MCF 10A (cell line): ENCODE measurements at places on chromosomes 11 and 22. TPM values are rescaled to one million over a fixed set of nuclear protein-coding genes. Genes with fewer than 3 reads are reported as not detected.
A peak's percentile ranks its signal among the peaks of the same experiment; 100 is the strongest.

DNA sequence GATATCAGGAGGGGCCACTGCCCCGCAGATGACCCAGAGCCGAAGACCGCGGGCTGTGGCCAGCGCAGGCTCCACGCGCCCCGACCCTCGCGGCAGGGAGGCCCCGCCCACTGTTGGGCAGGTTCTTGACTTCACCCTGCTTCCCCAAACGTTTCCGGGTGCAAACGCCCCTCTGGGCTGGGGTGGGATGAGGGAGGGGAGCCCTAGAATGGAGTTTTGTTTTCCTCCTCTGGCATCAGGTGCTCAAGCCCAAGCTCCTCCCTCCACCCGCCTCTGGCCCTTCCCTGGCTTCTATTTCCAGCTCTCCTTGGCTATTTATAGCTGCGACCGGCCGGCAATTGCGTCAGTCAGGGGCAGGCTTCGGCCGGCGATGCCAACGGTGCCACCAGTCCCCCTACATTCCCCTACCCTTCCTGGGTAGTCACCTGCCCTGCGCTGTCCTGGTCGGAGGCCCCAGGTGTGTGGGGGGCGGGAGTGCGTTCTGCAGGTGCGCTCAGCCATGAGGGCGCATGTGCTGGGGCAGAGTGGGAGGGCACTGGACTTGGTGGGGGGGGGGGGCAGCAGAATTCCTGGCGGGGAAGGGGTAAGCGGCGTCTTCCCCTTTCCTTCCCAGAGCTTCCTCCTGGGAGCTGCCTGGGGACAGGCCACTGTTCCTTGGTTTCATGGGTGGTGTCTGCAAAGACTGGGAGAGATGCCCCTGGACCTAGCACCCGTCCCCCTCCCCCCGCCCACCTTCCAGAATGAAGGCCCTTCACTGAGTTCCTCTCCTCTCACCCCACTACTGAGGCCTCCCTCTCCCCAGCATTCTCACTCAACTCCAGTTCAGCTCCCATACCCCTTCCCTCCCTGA is 23.6 kb downstream of the DUSP8 start:
- H3K4me3 ChIP-seq = peak overlapping the region; percentile 49
- H3K27ac ChIP-seq = no peak overlapping the region
- H3K4me1 ChIP-seq = no peaks in the 10 kb centered on the region
- no peaks in the 10 kb centered on the region for H3K27me3 ChIP-seq

- no peaks in the 10 kb centered on the region for H3K27me3 ChIP-seq
- H3K4me1 ChIP-seq = peaks cover 18% of the 10 kb centered on the region
- H3K27ac ChIP-seq = peak overlapping the region; percentile 70
- no peak for DNase-seq
Observed at GRCh38 chr11:118398791-118399559, 2.4 kb upstream of the ATP5MG start.

Gene TRIM48
- total RNA-seq = not detected in 2 replicates

- H3K4me1 ChIP-seq = no peaks in the 10 kb centered on the region
- DNase-seq = no peak
- no peak overlapping the region for H3K4me3 ChIP-seq
- no peak overlapping the region for H3K27ac ChIP-seq
Observed at GRCh38 chr11:25737071-25737675, 594.8 kb upstream of the ANO3 start.

- no peaks in the 10 kb centered on the region for H3K36me3 ChIP-seq
- H3K4me1 ChIP-seq = peaks cover 6% of the 10 kb centered on the region
- no peak overlapping the region for H3K4me3 ChIP-seq
Observed at GRCh38 chr11:107183953-107184352, 165.7 kb upstream of the GUCY1A2 start.

DNA sequence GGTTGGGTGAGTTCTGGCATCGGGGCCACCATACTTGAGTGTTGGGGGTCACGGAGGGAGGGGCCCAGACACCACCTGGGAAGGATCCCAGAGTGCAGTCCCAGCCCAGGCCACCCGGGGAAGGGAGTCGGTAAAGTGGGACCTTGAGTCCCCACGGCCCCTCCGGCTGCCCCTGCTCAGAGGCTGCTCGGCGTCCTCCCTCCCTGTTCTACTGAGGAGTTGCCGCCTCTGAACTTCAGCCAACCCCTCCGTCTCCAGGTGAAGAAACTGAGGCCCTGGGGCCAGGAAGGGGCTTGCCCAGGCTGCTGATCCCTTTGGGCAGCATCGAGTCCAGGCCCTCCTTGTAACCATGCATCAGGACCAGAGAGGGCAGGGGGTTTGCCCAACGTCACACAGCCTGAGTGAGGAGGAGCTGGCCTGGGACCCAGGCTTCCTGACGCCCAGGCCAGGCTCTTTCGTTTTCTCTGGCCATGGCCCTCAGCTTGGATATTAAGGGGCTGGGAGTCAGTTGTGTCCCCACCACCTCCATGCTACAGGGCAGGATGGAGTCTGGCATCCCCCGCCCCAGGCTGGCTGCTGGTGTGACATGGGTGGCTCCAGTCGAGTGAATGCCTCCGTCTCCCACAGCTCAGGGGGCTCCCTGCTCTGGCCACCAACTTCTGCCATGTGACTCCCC is 1.3 kb downstream of the PARVG start:
- H3K27ac ChIP-seq = no peak overlapping the region
- no peak for DNase-seq
- no peak overlapping the region for H3K4me3 ChIP-seq

DNA sequence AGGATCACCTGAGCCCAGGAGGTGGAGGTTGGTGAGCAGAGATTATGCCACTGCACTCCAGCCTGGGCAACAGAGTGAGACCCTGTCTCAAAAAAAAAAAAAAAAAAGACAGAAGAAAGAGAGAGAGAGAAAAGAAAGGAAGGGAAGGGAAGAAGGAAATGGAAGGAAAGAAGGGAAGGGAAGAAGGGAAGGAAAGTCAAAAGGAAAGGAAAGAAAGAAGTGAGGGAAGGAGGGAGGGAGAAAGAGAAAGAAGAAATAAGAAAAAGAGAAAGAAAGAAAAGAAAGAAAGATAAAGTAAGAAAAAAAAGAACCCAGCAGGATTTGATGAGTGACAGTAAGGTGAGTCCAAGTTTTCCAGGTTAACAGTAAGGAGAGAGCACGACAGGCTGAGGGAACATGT is 19.6 kb downstream of the WBP2NL start:
- H3K36me3 ChIP-seq = peaks cover 5% of the 10 kb centered on the region
- H3K4me1 ChIP-seq = no peaks in the 10 kb centered on the region
- DNase-seq = no peak
- no peak overlapping the region for H3K27ac ChIP-seq

Gene ZW10
- 14.7 and 14.9 TPM in 2 replicates for total RNA-seq

- H3K4me1 ChIP-seq = peaks cover 57% of the 10 kb centered on the region
- H3K27me3 ChIP-seq = no peaks in the 10 kb centered on the region
- DNase-seq = no peak
- H3K4me3 ChIP-seq = peak overlapping the region; percentile 96
- peak overlapping the region; percentile 89 for H3K27ac ChIP-seq
Observed at GRCh38 chr11:65899356-65900124, 648 bp downstream of the FOSL1 start.

DNA sequence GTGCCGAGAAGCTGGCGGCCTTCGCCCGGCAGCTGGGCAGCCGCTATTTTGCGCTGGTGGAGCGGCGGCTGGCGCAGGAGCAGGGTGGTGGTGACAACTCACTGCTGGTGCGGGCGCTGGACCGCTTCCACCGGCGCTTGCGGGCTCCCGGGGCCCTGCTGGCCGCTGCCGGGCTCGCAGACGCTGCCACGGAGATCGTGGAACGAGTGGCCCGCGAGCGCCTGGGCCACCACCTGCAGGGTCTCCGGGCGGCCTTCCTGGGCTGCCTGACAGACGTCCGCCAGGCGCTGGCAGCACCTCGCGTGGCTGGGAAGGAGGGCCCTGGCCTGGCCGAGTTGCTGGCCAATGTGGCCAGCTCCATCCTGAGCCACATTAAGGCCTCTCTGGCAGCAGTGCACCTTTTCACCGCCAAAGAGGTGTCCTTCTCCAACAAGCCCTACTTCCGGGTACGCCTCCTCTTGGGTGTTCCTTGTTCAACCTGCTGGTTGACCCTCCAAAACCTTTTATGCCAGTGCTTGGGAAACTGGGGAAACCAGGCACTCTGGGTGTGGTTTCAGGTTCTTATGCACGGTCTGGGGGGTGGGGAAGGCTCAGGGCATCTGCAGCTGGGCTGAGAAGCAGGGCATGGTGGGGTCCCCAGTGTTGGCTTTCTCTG is 3.1 kb upstream of the TM7SF2 start:
- no peak for DNase-seq
- H3K4me1 ChIP-seq = peaks cover 11% of the 10 kb centered on the region
- no peak overlapping the region for H3K4me3 ChIP-seq
- H3K27me3 ChIP-seq = no peaks in the 10 kb centered on the region
- peaks cover 26% of the 10 kb centered on the region for H3K36me3 ChIP-seq

- DNase-seq = no peak
- H3K36me3 ChIP-seq = no peaks in the 10 kb centered on the region
- no peak overlapping the region for H3K4me3 ChIP-seq
Observed at GRCh38 chr22:22536916-22537315, 16.8 kb upstream of the ZNF280A start.

DNA sequence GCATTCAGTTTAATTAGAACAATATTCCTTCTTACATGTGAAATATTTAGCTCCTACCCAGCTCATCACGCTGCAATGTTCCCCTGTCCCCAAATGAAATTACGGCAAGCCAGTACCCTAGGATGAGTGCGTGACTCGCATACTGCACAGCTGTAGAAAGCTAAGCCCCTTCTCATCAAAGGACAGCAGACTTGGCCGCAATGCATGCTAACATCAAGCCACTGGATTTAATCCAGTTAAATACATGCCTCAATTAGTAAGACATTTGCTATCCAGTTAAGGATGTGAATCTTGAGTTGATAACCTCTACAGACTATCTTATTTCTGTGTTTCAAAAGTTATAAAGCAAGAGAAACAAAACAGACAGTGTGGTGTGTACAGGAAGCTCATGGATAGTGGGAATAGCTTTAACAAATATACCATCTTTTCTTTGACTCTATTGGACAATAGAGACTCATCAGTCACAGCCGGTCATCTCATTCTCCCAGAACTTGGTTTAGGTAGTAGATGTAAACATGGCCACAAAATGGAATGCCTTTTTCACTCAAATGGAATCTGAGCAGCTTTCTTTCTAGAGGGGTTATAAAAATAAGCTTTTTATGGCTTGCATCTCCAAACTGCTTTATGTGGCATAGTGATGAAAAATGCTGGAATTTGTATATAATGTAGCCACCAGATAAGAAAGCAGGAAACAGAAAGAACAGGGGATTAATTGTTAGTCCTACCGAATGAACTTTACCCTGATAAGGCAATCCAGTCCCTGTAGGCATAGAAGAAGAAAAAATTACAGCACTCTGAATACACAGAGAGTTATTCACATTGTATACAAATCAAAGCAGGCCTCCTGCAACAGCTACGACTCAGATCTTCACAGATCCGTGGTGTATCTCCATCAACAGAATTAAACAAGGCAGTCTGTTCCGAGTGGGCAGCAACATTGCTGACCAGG is 224.1 kb downstream of the CADM1 start:
- H3K36me3 ChIP-seq = no peaks in the 10 kb centered on the region
- no peak overlapping the region for H3K4me3 ChIP-seq
- no peak overlapping the region for H3K27ac ChIP-seq
- peaks cover 47% of the 10 kb centered on the region for H3K27me3 ChIP-seq

Gene SHISAL1
- 1.6 and 3.7 TPM in 2 replicates for total RNA-seq

- no peaks in the 10 kb centered on the region for H3K27me3 ChIP-seq
- H3K4me1 ChIP-seq = peaks cover 8% of the 10 kb centered on the region
- peaks cover 20% of the 10 kb centered on the region for H3K36me3 ChIP-seq
- H3K4me3 ChIP-seq = no peak overlapping the region
Observed at GRCh38 chr22:31229402-31230079, 17.4 kb downstream of the LIMK2 start.
